Osteoblast (primary cell): ENCODE measurements at places on chromosomes 2 and 18. TPM values are rescaled to one million over a fixed set of nuclear protein-coding genes. Genes with fewer than 3 reads are reported as not detected.

GRCh38 chr2:111634995-111635538 is 248.9 kb downstream of the ANAPC1 start:
- H3K4me3 ChIP-seq: no peak overlapping the region
- no peaks in the 10 kb centered on the region for H3K36me3 ChIP-seq
- no peak overlapping the region for H3K27ac ChIP-seq
- H3K27me3 ChIP-seq: no peaks in the 10 kb centered on the region
- no peak for DNase-seq

DNA sequence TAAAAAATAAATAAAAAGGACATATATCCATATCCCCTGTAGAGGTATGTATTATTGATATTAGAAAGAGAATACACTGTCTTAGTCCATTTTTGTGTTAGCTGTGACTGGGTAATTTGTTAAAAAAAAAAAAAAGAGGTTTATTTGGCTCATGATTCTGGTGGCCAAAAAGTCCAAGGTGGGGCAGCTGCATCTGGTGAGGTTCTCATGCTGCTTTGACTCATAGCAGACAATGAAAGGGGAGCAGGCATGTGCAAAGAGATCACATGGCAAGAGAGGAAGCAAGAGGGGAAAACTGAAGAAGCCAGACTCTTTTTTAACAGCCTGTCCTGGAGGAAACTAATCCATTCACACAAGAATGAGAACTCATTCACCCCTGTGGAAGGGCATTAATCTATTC is 101.6 kb upstream of the MAP4K3 start:
- H3K36me3 ChIP-seq: no peaks in the 10 kb centered on the region
- no peaks in the 10 kb centered on the region for H3K27me3 ChIP-seq
- H3K4me1 ChIP-seq: peaks cover 4% of the 10 kb centered on the region
- DNase-seq: no peak
- no peak overlapping the region for H3K4me3 ChIP-seq

- no peak for DNase-seq
- no peaks in the 10 kb centered on the region for H3K27me3 ChIP-seq
- peaks cover 12% of the 10 kb centered on the region for H3K4me1 ChIP-seq
These were observed 96.3 kb downstream of the ACVR1 start for GRCh38 chr2:157779794-157780193.

DNA sequence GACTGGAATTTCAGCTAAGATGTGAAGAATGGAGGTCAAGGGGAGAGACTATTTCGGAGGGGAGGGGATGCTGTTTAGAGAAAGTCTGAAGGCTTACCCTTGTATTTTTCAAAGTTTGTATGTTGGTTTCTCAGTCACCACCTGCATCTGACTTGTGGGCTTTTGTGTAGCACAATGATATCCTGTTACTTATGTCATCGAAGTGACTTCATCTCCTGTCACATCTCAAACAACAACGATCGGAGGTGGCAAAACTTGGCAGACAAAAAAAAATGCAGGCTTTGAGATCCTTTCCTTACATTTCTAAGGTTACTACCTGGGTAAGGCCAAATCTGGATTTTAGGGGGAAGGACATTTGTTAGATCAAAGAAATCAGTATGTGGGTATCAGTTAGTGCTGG is 11.7 kb upstream of the CXCR4 start:
- peaks cover 5% of the 10 kb centered on the region for H3K27me3 ChIP-seq
- no peak overlapping the region for H3K4me3 ChIP-seq
- no peaks in the 10 kb centered on the region for H3K4me1 ChIP-seq
- no peak overlapping the region for H3K27ac ChIP-seq
- H3K36me3 ChIP-seq: no peaks in the 10 kb centered on the region

DNA sequence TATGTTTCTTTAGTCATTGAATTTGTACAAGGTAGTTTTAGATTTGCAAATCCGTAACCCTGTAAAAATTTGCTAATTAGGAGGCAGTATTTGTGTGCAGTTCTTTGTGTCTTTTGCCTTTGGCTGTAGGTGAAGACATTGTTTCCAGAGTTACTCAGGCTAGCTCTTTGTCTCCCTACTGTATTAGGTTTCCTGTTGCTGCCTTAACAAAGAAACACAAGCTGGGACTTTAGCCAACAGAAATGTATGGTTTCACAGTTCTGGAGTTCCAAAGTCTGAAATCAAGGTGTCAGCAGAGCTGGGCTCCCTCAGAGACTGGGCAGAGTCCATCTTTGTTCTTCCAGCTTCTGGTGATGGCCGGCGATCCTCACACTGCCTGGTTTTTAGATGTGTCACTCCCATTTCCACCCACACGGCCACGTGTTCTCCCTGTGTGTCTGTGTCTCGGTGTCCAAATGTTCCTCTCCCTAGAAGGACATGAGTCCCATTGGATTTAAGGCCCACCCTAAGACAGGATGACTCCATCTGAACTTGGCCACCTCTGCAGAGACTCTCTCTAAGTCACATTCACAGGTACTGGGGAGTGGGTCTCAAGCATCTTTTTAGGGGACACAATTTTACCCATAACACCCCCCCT is 309.7 kb downstream of the GALR1 start:
- H3K36me3 ChIP-seq: no peaks in the 10 kb centered on the region
- H3K27ac ChIP-seq: no peak overlapping the region
- H3K4me3 ChIP-seq: no peak overlapping the region
- H3K27me3 ChIP-seq: no peaks in the 10 kb centered on the region

DNA sequence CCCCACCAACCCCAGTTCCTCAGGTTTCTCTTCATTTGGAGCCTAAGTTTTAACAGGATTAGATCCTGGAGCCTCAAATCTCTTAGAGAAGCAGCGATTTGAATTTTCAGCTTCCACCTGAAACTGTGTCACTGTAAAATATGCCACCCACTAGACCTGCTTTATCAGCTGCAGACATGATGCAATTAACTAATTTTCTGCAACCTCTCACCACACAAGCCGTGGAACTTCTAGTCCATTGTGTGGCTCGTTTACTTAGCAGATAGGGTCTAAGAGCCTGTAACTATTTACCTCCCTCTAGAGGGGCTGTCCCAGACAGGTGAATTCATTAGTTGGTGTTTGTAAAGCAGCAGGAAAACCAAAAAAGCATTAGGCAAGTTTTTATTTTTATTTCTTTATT is 31.6 kb upstream of the FZD5 start:
- H3K36me3 ChIP-seq: no peaks in the 10 kb centered on the region
- DNase-seq: no peak
- peaks cover 9% of the 10 kb centered on the region for H3K4me1 ChIP-seq
- no peak overlapping the region for H3K27ac ChIP-seq

GRCh38 chr2:156536534-156536933 is 100.4 kb downstream of the GPD2 start:
- H3K27ac ChIP-seq: no peak overlapping the region
- DNase-seq: no peak
- no peaks in the 10 kb centered on the region for H3K36me3 ChIP-seq
- no peaks in the 10 kb centered on the region for H3K27me3 ChIP-seq
- H3K4me3 ChIP-seq: no peak overlapping the region
- H3K4me1 ChIP-seq: peaks cover 29% of the 10 kb centered on the region

GRCh38 chr2:172710584-172711047 is 25.0 kb upstream of the RAPGEF4 start:
- no peaks in the 10 kb centered on the region for H3K36me3 ChIP-seq
- peaks cover 38% of the 10 kb centered on the region for H3K27me3 ChIP-seq
- no peak overlapping the region for H3K4me3 ChIP-seq
- H3K4me1 ChIP-seq: peaks cover 11% of the 10 kb centered on the region

DNA sequence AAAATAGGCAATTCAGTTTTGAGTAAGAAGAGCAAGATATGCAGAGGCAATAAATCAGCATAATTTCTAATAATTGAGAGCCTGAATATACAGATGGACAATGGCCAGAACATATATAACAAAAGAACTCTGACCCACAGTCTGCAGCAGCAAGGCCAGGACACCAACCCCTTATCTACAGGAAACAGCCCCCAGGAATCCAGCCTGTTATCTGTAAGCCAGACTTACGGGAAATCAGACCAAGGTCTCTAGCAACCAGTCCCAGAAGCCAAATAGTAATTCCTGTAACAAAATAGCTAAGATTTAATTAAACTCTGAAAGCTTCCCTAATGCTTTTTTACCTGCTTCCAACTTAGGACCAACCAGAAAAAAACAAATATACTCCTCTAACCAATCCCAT is 434.5 kb upstream of the GYPC start:
- no peaks in the 10 kb centered on the region for H3K27me3 ChIP-seq
- no peaks in the 10 kb centered on the region for H3K4me1 ChIP-seq
- no peak overlapping the region for H3K4me3 ChIP-seq
- no peaks in the 10 kb centered on the region for H3K36me3 ChIP-seq
- H3K27ac ChIP-seq: no peak overlapping the region

DNA sequence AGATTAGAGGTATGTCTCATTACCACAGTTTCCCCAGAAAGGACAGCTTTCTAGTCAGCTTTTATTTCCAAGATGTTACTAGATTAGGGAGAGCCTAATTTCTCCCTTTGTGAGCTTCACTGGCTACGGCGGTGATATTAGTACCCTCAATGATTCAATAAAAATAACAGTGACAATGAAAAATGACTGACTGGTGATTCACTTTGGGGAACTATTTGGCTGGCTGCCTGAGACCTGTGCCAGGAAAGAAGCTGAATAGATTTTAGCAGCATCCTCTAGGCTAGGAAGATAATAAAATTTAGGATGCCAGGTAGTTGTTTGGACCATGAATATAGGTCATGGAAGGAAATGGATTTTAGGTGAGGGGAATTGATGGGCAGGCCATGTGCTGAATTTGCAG is 178.7 kb downstream of the FMNL2 start:
- no peaks in the 10 kb centered on the region for H3K36me3 ChIP-seq
- H3K27ac ChIP-seq: peak overlapping the region; percentile 46
- H3K4me1 ChIP-seq: peaks cover 16% of the 10 kb centered on the region
- H3K4me3 ChIP-seq: no peak overlapping the region
- no peaks in the 10 kb centered on the region for H3K27me3 ChIP-seq
- no peak for DNase-seq

GRCh38 chr2:176364273-176364977 is 95.2 kb downstream of the MTX2 start:
- no peaks in the 10 kb centered on the region for H3K36me3 ChIP-seq
- no peak for DNase-seq
- H3K27ac ChIP-seq: no peak overlapping the region

DNA sequence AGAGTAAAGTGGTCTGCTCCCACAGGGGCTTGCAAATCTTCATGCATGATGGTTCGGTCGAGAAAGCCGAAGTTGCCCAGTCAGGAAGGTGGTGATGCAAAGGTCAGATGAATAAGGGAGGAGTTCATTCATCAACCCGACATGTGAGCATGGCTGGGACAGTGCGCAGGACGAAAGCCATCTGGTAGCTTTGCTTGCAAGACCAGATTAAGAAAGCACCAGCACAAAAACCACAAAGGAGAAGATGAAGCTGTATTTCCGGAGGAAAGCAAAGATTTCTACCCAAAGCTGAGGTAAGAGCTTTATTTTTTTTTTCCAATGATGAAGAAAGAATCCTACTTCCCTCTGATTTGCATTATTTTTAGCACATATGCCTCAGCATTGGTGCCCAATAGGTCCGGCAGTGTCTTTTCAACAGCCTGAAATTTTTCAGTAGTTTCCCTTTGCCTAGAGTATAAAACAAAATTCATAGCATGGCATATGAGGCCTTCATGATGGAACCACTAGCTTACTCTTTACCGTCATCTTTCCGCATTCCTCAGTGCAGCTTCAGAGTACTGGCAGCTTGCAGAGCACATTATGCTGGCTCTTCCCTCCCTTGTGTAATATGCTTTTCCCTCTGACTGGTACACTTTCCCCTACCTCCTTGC is 112.0 kb upstream of the THOC1 start:
- no peak overlapping the region for H3K27ac ChIP-seq
- H3K4me1 ChIP-seq: peaks cover 10% of the 10 kb centered on the region
- no peaks in the 10 kb centered on the region for H3K27me3 ChIP-seq
- H3K36me3 ChIP-seq: no peaks in the 10 kb centered on the region
- no peak for DNase-seq

DNA sequence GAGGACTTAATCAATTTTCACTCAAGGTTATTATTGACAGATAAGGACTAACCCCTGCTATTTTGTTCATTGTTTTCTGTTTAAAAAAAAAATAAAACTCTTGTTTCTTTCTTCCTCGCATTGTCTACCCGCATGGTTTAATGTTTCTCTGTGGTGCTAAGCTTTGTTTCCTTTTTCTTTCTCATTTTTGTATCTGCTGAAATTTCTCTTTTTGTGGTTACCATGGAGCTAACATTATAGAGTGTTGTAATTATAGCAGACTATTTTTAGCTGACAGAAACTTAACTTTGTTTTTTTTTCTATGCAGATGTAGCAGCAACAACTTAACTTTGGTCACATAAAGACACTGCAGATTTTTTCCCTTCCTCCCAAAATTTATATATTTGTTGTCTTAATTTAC is 43.1 kb upstream of the CHN1 start:
- DNase-seq: no peak
- H3K4me1 ChIP-seq: no peaks in the 10 kb centered on the region
- H3K27me3 ChIP-seq: no peaks in the 10 kb centered on the region
- H3K27ac ChIP-seq: no peak overlapping the region
- no peaks in the 10 kb centered on the region for H3K36me3 ChIP-seq

- H3K36me3 ChIP-seq: no peaks in the 10 kb centered on the region
- H3K27me3 ChIP-seq: no peaks in the 10 kb centered on the region
- DNase-seq: no peak
- H3K27ac ChIP-seq: no peak overlapping the region
These were observed 62.9 kb upstream of the SERTAD2 start for GRCh38 chr2:64716569-64716968.

DNA sequence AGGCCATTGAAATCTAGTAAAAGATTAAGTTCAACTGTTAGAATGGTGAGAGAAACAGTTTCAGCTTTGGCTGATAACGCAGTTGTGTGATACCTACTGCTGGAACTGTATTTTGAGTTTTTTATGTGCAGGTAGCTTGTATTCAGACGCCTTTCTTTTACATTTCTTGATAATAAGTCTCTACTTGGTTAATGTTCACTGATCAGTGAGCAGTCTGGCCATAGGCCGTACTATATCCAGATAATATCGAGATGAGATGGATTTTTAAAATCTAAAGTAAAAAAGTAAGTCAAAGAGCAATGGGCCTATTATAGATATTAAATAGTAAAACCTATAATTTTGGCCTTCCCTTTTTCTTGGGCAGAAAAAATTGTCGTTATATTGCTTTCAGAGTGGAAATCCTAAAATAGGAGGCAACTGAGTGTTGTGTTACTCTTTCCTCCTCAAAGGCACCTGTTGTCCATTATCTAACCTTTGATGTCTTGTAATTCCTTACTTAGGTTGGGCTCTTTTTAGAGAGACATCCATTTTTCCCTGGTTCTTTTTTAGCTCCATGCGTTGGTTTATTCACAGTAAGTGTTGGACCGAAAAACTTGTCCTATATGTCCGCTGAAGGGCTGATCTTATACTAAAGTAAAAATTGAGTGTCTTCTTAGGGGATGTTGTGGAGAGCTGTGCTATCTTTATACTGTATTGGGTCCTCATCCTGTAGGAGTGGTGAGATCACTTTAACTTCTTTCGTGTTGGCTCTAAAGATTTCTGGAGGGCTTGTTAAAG is 1.7 kb downstream of the EML4 start:
- H3K36me3 ChIP-seq: no peaks in the 10 kb centered on the region
- H3K4me1 ChIP-seq: peaks cover 24% of the 10 kb centered on the region
- H3K27me3 ChIP-seq: no peaks in the 10 kb centered on the region
- peak overlapping the region; percentile 87 for H3K4me3 ChIP-seq
- peak; percentile 54 for DNase-seq
- H3K27ac ChIP-seq: peak overlapping the region; percentile 77

- H3K4me1 ChIP-seq: no peaks in the 10 kb centered on the region
- H3K4me3 ChIP-seq: no peak overlapping the region
- H3K27me3 ChIP-seq: no peaks in the 10 kb centered on the region
- no peaks in the 10 kb centered on the region for H3K36me3 ChIP-seq
These were observed 250.5 kb upstream of the ATP5MC3 start for GRCh38 chr2:175432021-175432420.

CYP26B1 gene
- under 0.01 TPM in 2 replicates for total RNA-seq

FOXI3 gene
- total RNA-seq: not detected in 2 replicates

IL1RN gene
- total RNA-seq: not detected in 2 replicates

C2orf78 gene
- not detected in 2 replicates for total RNA-seq

LINC00305 gene
- not detected in 2 replicates for total RNA-seq

GPAT2 gene
- 2.2 and 9.4 TPM in 2 replicates for total RNA-seq

SERPINB11 gene
- total RNA-seq: not detected in 2 replicates

PID1 gene
- 9.8 and 11.8 TPM in 2 replicates for total RNA-seq

TBR1 gene
- under 0.01 TPM in 1 of 2 replicates, not detected in the other for total RNA-seq

ACMSD gene
- not detected in 2 replicates for total RNA-seq
